Stimulated activated CD4-positive, alpha-beta T cell treated with anti-CD3 and anti-CD28 coated beads, Interleukin-12 subunit alpha, Interleukin-12 subunit beta, amount 100 ng/mL, for 24 hours (primary cell): ENCODE measurements at places on chromosomes 6 and 20.

- no peak for DNase-seq
These were observed 57.1 kb upstream of the LRRC1 start for GRCh38 chr6:53737746-53738145.

DNA sequence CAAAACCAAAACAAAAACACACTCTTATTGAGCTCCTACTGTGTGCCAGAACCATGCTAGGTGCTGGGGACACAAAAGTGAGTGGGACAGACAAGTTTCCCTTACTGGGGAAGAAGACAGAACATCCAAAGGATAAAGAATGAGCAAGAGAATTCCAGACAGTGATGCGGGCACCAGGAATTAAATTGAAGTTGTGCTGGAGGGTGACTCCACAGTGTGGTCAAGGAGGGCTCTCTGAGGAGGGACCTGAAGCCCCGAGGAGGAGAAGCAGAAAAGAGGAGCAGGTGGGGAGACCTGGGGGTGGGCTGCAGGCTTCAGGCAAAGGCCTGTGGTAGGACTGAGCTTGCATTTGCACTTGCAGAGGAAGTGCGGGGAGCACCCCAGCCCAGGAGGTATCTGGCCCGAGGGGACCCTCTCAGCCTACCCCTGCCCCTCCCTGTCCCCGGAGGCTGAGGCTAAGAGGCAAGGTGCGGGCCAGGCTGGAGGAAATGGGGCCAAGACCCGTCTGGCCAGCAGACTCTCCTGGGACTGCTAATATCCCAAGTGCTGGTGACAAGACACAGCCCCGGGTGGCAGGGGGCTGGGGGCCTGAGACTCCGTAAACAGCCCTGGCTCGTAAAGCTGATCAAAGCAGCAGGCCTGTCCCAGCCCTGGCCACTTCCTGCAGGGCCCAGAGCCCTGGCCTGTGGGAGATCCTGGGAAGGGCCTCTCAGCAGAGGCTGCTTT is 57.1 kb downstream of the SNAI1 start:
- no peak for DNase-seq

DNA sequence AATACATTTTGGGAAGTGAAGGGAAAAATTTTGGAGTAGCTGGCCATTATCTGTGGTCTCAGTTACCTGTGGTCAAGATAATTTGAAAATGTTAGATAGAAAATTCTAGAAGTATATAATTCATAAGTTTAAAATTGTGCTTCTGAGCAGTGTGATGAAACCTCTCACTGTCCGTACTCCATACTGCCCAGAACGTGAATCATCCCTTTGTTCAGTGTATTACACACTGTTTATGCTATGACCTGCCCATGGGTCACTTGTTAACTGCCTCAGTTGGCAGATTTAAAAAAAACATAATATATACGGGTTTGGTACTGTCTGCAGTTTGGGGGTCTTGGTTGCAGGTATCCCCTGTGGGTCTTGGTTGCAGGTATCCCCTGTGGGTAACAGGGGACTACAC is 4.1 kb upstream of the CALHM5 start:
- no peak for DNase-seq

DNA sequence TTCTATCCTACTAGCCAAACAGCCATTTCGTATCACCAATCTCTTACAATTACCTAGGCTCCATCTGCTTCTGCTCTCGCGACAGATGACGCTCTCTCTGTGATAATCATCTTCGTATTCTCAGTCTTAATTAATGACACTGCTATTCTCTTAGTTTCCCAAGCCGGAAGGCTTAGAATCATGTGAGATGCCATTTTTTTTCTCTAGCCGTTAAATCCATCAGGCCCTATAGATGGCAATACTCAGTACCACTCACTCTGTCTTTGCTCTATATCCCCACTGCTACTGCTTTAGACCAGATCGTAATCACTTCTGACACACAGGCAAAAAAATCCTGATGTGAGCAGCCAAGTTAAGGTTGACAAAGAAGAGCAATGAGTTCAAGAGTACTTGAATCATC is 2.1 kb upstream of the THEMIS start:
- no peak for DNase-seq

- DNase-seq = no peak
These were observed 27.9 kb downstream of the MANBAL start for GRCh38 chr20:37317316-37317715.

DNA sequence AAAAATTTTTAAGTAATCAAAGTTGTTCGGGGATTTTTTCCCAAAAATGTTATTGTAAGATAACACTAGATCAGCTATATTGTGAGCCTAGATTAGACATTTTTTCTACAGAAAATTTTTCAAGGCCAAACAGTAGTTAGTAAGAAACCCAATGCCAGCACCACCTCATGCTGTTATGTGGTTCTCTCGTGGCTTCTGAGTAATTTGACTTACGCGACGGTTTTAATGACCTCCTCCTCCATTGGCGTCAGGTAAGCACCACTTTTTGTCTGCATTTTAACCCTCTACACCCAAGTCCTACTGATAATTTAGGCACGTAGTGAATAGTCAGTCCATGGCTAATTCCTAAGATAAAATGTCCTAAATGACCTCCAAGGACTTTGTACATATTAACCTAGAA is 9.7 kb downstream of the RPS6KA2 start:
- DNase-seq = no peak

DNA sequence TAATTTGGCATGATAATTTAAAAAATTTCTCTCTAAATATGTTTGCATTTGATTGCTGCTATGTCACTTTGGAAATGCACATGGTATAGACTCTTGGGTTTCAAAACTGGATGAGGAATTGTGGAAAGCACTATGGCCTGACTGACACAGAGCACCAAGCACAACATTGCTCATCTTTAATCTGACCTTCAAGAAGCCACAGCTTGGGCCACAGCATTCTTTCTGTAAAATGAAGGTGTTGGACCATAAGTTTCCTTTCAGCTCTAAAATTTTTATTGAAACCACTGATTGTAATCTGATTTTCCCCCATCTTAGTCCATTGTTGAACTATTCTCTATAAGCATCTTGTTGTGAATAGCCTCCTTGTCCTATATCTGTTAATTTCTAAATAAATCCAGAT is 41.0 kb downstream of the QKI start:
- no peak for DNase-seq

DNA sequence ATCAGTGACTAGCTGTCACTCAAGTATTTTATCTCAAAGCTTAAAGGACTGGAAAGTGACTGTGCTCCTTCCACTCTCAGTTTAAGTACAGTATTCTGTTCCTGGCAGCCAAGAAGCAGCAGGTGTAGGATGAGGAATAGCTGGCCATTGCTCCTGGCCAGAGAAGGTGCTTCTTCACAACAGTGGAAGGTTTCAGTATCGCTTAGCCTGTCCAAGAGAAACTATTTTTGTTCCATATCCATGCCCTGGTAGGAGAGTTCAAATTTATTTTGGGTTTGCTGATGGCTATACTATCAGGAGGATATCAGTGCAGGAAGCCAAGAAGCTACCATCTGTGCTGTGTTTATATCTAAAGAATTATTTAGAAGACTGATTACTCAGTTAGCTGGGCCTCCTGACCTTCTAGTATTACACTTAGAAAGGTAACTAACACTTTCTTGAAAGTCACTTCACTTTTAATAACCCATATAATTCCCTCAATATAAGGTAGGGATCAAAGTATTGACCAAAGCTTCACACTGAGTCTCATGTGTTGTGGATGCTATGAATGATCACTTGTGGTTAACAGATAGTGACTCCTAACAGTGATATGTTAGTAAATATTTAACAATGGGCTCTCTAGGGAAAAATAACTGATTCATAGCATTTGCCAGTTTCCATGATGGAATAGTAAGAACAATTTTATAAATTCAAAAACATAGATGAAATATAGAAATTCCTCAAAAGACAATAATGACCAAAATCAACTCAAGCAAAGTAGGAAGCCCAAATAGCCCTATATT is 99.9 kb downstream of the AIG1 start:
- no peak for DNase-seq

DNA sequence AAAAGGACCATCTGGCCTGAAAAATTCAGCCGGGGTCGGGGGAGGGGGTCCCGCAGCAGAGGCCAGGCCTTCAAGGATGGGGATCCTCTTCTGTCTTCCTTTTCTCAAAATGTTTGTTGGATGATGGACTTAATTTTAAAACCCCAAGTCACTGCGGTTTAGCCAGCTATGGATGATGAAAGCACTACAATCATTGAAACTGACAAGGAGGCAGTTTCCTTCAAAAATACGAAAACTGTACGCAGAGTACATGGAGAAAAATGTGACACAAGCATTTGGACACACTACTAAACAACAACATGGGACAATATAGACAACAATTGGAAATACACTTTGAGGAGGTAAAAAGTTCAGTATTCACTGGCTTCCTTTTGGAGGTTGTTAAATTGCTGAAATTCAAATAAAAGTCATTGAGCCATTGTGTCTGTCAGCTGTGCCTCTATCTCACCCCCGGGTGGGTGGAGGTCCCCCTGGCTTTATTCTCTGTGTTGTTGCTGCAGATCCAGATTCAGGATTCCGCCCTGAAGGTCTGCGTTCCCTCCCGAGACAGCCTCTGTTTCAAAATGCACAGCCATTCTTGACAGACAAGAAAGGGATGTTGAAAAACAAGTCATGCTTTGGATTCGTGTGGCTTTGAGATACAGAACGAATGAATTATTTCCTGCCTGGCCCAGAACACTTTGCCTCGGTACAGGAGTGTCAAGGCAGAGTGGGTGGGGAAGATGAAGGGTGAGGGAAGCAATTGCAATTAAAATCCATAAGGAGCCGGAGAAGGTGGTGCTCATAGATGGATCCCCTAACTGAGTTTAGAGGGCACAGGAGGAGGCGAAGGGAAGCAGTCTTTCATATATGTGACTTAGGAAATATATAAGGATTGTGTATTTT is 118.2 kb downstream of the TTLL2 start:
- DNase-seq = no peak

- DNase-seq = no peak
These were observed 110.7 kb upstream of the ADGRF1 start for GRCh38 chr6:47152666-47153403.

GRCh38 chr6:147852772-147853171 is 344.3 kb downstream of the SAMD5 start:
- no peak for DNase-seq

DNA sequence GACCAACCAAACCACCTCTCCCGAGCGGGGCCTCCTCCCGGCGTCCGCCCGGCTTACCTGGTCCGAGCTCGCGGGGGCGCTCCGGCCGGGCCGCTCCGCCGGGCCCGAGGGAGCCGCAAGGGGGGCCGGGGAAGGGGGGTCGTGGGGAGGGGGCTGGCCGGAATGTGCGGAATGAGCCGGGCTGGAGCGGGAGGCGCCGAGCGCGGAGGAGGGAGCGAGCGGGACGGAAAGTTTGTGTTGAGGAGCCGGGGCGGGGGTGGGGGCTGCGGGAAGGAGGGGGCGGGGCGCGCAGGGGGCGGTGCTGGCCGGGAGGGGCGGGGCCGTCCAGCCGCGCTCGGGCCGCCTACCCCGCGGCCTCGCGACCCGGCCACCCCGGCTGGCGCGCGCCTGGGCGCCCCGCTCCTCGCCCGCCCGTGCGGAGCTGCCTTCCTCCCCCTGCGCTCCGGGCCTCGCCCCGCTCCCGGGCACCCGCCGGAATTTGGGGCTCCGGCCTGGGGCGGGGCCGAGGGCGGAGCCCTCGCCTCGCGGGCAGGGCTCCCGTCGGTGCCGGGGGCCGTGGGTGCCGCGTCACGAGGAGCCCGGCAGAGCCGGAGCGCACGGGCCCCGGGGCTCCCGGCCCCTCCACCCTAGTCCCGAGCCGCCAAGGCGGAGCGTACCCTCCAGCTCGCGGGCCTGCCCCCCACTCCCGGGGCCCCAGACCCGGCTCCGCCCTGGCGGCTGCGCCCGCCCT is at the start of gene TEAD3:
Gene TEAD3 (minus strand): TSS at position 239 of the 730 bp plus-strand sequence.
- DNase-seq = peak; percentile 18

- DNase-seq = no peak
These were observed 31.3 kb upstream of the TRDN start for GRCh38 chr6:123668063-123668462.

GRCh38 chr6:38178584-38178886 is 359.0 kb downstream of the ZFAND3 start:
- DNase-seq = no peak
